Adrenal gland (tissue), 19 donors: ENCODE measurements at places on chromosomes 7 and 10.
A peak's percentile ranks its signal among the peaks of the same experiment; 100 is the strongest.

- H3K27ac ChIP-seq = no peak overlapping the region
- H3K27me3 ChIP-seq = no peaks in the 10 kb centered on the region
- DNase-seq = no peak
- H3K4me3 ChIP-seq = no peak overlapping the region
- H3K36me3 ChIP-seq = no peaks in the 10 kb centered on the region
These were observed 35.3 kb upstream of the MYL10 start for GRCh38 chr7:101664436-101664835.

DNA sequence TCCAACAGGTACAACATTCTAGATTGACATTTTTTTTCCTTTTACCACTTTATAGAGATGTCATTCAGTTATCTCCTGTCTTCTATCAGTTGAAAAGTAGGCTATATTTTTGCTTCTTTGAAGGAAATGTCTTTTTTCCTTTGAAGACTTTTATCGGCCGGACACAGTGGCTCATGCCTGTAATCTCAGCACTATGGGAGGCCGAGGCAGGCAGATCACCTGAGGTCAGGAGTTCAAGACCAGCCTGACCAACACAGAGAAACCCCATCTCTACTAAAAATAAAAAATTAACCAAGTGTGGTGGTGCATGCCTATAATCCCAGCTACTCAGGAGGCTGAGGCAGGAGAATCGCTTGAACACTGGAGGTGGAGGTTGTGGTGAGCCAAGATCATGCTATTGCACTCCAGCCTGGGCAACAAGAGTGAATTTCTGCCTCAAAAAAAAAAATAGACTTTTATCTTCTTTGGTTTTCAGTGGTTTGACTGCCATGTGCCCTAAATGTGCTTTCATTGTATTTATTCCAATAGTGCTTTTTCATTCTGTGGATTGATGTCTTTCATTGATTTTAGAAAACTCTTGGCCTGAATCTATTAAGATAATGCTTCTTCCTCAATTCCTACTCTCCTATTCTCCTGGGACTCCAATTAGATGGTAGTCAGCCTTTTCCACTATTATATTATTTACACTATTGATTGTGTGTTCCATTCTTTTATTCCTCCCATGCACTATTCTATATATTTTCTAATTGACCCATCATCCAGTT is 84.6 kb downstream of the IMMP2L start:
- no peaks in the 10 kb centered on the region for H3K36me3 ChIP-seq
- no peak overlapping the region for H3K4me3 ChIP-seq
- no peaks in the 10 kb centered on the region for H3K4me1 ChIP-seq
- H3K27me3 ChIP-seq = no peaks in the 10 kb centered on the region

DNA sequence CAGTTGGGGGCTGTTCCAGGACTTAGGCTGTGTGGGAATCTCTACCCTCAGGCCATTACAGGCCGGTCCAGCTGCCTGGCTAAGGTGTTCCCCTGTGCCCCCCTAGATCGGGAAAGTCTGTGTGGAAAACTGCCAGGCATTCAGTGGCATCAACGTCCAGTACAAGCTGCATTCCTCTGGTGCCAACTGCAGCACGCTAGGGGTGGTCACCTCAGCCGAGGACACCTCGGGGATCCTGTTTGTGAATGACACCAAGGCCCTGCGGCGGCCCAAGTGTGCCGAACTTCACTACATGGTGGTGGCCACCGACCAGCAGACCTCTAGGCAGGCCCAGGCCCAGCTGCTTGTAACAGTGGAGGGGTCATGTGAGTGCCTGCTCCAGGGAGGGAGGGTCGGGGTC is 27.1 kb upstream of the CSGALNACT2 start:
- no peaks in the 10 kb centered on the region for H3K27me3 ChIP-seq
- H3K27ac ChIP-seq = no peak overlapping the region
- no peak for DNase-seq
- H3K4me1 ChIP-seq = no peaks in the 10 kb centered on the region
- H3K4me3 ChIP-seq = no peak overlapping the region
- no peaks in the 10 kb centered on the region for H3K36me3 ChIP-seq

DNA sequence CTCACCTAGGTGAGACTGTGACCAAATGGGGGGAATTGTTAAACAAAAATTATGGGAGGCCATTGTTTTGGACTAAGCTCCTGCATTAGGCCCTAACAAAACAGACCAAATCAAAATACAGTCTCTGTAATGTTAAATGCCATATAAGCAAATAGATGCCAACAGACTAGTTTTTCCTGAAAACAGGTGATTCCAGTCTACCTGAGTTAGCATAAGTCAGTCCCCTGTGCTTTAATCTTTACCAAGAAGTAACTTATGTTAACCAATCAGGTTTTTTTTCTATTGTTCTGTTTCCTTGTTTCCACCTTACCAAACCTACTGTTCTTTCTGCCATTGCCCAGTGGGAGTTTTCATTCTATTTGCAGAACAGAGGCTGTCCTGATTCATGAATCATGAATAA is 48.0 kb downstream of the PDZD8 start:
- H3K27ac ChIP-seq = no peak overlapping the region
- no peaks in the 10 kb centered on the region for H3K27me3 ChIP-seq
- no peak overlapping the region for H3K4me3 ChIP-seq

GRCh38 chr10:71015674-71016073 is 127.3 kb upstream of the PCBD1 start:
- no peak overlapping the region for H3K4me3 ChIP-seq
- DNase-seq = no peak

- no peaks in the 10 kb centered on the region for H3K27me3 ChIP-seq
- H3K27ac ChIP-seq = no peak overlapping the region
- no peaks in the 10 kb centered on the region for H3K36me3 ChIP-seq
- DNase-seq = no peak
- no peaks in the 10 kb centered on the region for H3K4me1 ChIP-seq
These were observed 311.7 kb upstream of the NFE2L3 start for GRCh38 chr7:25840209-25840792.

DNA sequence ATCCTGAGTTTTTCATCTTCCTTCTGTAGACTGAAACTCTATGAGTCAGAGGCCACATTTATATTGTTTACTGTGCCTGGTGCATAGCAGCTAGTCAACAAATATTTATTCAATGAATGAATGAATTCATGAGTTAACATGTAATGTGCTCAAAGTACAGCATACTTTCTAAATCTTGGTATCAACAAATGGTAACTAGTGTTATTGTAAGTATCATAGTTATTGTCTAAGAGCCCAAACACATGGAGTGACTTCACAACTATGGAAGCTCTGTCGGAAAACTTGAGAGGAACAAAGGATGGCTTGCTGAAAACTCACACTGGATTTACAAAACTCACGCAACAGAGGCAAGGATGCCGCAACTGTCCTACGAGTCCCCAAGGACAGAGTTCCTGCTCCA is 35.9 kb downstream of the DENND2A start:
- H3K4me1 ChIP-seq = no peaks in the 10 kb centered on the region
- no peak overlapping the region for H3K4me3 ChIP-seq
- no peaks in the 10 kb centered on the region for H3K36me3 ChIP-seq
- no peaks in the 10 kb centered on the region for H3K27me3 ChIP-seq
- H3K27ac ChIP-seq = no peak overlapping the region

- no peak overlapping the region for H3K4me3 ChIP-seq
- no peaks in the 10 kb centered on the region for H3K27me3 ChIP-seq
- no peaks in the 10 kb centered on the region for H3K36me3 ChIP-seq
- DNase-seq = no peak
- H3K4me1 ChIP-seq = no peaks in the 10 kb centered on the region
These were observed 101.0 kb downstream of the SKIDA1 start for GRCh38 chr10:21424459-21424861.

DNA sequence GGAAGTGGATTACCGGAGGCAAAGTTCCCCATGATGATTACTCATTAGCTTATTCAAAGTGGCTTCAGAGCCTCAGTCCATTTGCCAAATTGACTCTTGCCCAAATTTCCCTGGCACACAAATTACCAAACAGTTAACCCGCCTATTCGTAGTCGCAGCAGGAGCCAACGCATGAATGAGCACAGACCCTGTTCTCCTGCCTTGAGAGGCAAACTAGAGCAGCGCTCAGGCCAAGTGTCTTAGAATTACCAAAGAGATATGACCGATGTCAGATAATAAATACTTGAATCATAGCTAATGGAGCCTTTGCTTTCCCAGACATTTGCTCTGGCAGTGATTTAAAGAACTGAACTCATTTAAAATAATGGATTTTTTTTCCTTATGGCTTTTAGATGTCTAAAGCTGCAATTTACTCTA is 64.9 kb downstream of the CTTNBP2 start:
- H3K36me3 ChIP-seq = no peaks in the 10 kb centered on the region
- H3K27me3 ChIP-seq = no peaks in the 10 kb centered on the region
- no peaks in the 10 kb centered on the region for H3K4me1 ChIP-seq
- H3K4me3 ChIP-seq = no peak overlapping the region

DNA sequence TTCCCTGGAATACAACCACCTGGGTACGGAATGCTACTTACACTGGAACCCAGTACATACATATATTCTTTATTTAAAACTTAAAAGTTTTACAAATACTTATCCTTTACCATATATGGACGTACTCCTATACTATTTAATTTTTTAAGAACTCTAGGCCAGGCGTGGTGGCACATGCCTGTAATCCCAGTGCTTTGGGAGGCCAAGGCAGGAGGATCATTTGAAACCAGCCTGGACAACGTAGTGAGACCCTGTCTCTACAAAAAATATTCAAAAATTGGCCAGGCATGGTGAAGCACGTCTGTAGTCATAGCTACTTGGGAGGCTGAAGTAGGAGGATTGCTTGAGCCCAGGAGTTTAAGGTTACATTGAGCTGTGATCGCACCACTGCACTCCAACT is 2.0 kb downstream of the RBM28 start:
- no peaks in the 10 kb centered on the region for H3K27me3 ChIP-seq
- DNase-seq = no peak
- no peak overlapping the region for H3K4me3 ChIP-seq
- H3K36me3 ChIP-seq = peaks cover 23% of the 10 kb centered on the region
- H3K27ac ChIP-seq = no peak overlapping the region

DNA sequence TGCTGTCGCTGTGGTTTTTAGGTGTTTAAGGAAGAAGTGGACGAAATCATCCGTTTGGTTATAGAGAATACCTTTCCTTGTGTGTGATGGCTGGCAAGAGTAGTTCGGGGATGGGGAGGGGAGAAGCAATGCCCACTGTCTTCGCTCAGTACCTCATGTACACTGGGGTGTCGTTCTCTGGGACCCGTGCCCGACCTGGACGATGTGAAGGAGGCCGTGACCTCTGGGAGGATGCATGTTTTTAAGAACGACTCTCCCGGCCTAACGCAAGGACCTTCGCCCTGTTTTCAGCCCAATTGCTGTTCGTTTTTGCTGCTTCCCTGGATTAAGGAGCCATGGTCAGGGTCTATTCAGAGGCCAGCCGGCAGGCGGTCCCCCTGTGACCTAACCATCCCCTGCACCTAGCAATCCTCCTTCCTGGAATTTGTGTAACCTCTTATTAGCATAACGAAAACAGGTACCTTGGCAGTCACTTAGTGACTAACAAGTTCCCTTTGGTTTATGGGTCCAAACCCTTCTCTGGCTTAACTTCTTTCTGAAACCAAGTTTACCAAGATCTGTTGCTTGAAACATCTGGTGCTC is 1.3 kb downstream of the NFE2L3 start:
- H3K36me3 ChIP-seq = no peaks in the 10 kb centered on the region
- no peak overlapping the region for H3K27ac ChIP-seq
- no peak for DNase-seq
- peaks cover 6% of the 10 kb centered on the region for H3K4me1 ChIP-seq
- peaks cover 17% of the 10 kb centered on the region for H3K27me3 ChIP-seq

- no peaks in the 10 kb centered on the region for H3K4me1 ChIP-seq
- DNase-seq = no peak
- no peaks in the 10 kb centered on the region for H3K27me3 ChIP-seq
- no peak overlapping the region for H3K27ac ChIP-seq
- H3K36me3 ChIP-seq = no peaks in the 10 kb centered on the region
These were observed 11.6 kb downstream of the BET1 start for GRCh38 chr7:93992421-93993110.

- no peak overlapping the region for H3K27ac ChIP-seq
- peaks cover 2% of the 10 kb centered on the region for H3K27me3 ChIP-seq
- no peaks in the 10 kb centered on the region for H3K4me1 ChIP-seq
- H3K4me3 ChIP-seq = no peak overlapping the region
- H3K36me3 ChIP-seq = no peaks in the 10 kb centered on the region
These were observed 18.9 kb upstream of the SEMA3D start for GRCh38 chr7:85205754-85206153.

- no peak for DNase-seq
- no peaks in the 10 kb centered on the region for H3K36me3 ChIP-seq
- no peaks in the 10 kb centered on the region for H3K27me3 ChIP-seq
- no peaks in the 10 kb centered on the region for H3K4me1 ChIP-seq
These were observed 23.7 kb downstream of the PHTF2 start for GRCh38 chr7:77822269-77822668.

DNA sequence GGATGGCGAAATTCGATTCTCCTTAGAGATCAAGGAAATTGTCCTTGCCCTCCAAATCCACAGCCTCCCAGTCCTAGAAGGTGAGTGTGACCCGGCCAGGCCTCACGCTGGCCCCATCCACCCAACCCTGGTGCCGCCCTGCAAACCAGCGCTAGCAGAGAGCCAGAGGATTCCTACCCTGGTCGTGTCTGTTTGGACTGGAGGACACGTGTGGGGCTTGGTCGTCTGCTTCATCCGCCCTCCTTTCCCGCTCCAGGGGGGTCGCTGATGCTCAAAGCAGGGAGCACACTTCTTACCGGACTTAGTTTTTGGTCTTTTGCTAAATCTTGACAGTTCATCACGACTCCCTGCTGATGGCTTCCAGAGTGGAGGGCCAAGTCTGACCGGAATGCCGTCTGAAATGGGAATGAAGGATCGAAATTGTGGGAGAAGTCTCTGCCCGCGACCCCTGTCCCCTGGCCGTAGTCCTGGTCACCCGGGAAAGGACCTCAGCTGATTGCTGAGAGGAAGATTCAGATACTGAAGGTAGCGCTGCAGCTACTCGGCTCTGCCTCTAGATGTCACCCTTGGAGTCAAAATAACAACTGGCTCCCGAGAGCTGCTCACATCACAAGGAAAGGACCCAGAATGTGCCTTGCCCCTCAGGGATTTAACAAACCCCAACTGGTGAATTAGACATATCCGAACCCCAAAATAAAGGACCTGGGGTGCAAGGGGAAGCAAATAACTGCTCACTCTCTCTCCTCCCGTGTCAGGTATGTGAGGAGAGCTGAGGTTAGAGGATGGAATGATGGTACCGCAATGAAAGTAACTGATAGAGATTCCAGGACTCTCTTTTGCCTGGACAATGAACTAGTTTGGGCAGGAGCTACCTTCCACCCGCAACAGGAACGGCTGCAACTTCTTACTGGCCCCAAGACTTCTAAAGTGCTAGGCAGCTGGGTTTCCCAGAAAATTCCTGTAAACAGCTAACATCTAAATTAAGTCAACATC is 23.5 kb upstream of the ORC5 start:
- H3K4me3 ChIP-seq = no peak overlapping the region
- H3K36me3 ChIP-seq = no peaks in the 10 kb centered on the region
- H3K4me1 ChIP-seq = no peaks in the 10 kb centered on the region
- peak; percentile 62 for DNase-seq

DNA sequence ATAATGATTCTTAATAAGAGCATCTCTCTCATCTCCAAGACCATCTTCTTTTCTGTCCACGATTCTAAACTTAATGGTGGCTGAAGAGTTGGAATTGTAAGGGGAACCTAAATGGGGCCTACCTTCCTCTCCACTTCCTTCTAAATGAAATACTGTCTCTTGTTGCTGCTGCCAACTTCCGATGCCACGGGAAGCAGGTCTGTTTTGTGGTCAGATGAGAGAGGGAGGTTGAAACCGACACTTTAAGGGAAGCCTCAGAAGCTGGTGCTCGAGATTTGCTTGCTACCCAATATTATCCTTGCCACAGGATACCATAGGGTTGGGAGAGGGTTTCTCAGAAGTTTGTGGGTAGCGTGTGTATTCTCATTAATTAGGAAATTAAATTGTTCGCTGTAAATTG is 464.1 kb downstream of the SUGCT start:
- H3K36me3 ChIP-seq = no peaks in the 10 kb centered on the region
- H3K27ac ChIP-seq = no peak overlapping the region
- no peak for DNase-seq
- H3K27me3 ChIP-seq = no peaks in the 10 kb centered on the region
- H3K4me3 ChIP-seq = no peak overlapping the region
- H3K4me1 ChIP-seq = no peaks in the 10 kb centered on the region
